Liver (tissue), 10 donors: ENCODE measurements at places on chromosomes 6 and 20.

DNA sequence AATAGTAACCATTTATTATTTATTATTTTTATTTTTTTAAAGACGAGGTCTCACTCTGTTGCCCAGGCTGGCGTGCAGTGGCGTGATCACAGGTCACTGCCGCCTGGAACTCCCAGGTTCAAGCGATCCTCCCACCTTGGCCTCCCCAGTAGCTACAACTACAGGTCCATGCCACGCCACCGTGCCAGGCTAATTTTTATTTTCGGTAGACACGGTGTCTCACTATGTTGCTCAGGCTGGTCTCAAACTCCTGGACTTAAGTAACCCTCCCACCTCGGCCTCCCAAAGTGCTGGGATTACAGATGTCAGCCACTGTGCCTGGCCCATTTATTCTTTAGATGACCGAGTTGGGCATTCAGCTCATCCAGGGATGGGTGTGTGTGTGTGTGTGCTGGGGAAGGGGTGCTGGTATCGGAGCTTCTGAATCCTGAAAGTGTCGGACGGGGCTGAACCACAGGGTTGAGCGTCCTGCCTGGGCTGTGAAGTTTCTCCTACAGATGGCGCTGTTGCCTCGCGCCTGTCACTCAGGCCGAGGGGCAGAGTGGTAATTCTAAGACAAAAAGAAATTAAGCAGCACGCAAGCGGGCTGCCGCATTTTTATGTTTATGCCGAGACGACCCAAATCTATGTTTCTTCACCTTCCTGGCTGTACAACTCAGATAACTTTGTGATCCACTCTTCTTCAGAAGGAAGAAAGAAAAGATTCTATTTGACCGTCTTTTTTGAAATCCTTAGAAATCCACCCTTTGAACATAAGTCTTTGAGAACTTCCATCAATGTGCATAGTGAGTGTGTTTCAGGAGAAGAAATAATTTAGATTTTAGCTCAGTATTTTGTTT is 252.8 kb downstream of the CDH26 start:
- DNase-seq: peak; percentile 69

DNA sequence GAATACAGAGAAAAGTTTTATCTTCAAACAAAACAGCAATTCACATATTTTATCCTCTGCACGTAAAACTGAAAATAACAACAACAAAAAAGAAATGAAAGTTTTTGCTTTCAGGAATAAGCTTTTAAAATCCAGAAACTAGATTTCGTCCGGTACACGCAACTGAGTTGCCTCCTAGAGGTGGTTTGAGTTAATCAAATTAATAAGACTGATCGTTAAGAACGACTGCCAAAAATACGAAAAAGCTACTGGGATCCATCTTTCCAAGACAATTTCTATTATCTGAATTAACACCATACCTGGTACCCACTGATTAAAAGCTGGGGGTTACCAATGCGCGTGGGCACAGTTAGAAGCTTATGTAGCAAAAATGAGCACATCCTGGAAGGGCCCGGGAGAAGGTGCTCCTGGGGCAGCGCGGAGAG is 669 bp downstream of the PDCD2 start:
- no peak for DNase-seq

GRCh38 chr6:7041511-7042026 is 66.2 kb upstream of the RREB1 start:
- no peak for DNase-seq

DNA sequence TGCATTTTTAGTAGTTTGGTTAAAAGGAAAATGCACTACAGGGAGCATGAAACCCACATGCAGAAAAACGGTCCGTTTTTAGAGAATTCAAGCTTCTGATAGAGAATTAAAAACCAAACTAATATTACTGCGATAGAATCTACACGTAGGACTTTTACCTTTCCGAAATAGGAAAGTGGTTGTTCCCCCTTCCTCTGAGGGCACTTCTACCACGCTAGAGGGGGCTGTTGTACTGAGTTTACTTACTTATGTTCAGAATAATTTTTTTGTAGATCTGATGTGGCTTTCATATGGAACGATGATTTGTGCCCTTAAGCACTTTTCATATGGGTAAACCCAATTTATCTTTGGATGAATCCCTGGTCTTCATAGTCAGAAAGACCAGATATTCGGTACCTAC is 264.3 kb upstream of the PLN start:
- no peak for DNase-seq

DNA sequence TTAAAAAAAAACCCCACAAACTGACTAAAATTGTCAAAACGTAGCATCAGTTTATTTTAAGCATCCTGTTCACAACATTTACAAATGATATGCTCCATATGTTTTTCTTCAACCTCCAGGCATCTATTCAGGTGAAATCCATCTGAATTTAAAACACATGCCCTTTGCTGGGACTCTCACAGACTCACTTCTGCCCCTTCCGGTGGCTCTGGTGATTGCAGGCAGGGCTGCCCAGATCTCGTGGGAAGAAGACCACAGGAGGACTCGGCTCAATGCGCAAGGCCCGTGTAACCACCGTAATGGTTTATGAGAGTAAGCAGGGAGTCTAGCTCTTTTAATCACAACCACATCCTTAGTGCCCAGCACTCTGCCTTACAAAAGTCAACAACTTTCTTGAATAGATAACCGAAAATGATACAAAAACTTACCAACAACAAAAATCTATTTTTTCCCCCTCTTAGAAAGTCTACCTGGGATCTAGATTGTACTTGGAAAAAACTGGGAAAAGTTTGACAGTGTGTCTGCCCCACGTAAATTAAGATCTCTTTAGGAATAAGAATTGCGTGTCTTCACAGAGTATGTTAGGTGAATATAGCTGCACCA is 139.1 kb downstream of the KIF16B start:
- DNase-seq: peak; percentile 43

GRCh38 chr6:160756871-160757270 is 54.8 kb downstream of the PLG start:
- no peak for DNase-seq

- DNase-seq: no peak
Measured at GRCh38 chr6:30598912-30599624, 18.0 kb downstream of the PPP1R10 start.

GRCh38 chr20:63657260-63657936 is 714 bp upstream of the RTEL1 start:
- DNase-seq: no peak

DNA sequence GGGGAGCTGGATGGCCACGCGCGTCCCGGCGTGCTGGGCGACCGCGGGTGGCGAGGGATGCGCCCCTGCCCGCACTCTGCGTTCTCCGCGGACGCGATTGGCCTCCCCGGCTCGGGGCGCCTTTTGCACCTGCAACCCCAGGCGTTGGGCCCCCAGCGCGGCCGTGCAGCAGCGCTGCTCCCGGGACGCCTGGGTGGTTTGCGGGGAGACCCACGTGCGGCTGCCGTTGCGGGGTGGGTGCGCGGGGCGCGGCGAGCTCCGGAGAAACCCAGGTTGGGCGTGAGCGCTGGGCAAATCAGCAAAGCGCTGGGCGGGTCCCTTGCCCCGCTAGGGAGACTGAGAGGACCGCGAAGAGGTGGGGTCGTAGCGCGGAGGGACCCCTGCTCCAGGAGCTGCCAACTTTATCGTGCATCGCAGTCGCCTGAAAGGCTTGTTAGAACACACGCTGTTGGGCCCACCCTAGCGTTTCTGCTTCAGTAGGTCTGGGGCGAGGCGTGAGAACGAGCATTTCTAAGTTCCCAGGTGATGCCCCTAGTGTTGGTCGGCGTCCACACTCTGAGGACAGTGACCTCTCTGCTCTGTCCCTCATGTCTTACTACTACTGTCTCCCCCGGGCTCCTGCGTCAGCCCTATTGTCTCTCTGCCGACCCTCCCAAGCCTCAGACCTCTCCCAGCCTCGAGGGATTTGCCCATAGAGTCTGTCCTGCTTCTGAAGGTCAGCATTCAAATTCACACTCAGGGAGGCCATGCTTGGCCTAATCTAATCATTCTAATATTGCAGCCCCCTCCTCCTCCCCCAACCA is 538 bp upstream of the ZFP64 start:
- DNase-seq: peak; percentile 46

DNA sequence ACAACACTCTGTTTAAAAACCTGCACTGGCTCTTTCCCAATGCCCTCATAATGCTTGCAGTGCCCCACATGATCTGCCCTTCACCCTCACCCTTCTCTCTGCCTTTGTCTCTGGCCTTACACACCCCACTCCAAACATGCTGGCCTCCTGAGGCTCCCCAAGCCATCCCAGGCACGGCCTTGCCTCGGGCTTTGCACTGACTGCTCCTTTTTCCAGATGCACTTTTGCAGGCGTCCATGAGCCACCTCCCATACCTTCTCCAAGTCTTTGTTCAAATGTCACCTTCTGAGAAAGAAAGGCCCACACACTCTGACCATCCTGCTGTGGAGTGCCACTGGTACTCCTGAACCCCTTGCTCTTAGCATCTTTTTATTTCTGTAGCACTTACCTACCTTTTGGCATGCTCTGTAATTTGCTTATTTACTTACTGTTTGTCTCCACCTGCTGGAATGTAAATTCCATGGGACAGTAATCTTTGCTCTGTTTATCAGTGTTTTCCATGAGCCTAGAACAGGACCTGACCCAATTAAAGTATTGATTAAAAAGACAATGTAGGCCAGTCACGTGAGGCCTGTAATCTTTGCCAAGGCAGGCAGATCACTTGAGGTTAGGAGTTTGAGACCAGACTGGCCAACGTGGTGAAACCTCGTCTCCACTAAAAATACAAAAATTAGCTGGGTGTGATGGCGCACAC is 30.7 kb downstream of the GFRA4 start:
- DNase-seq: no peak

DNA sequence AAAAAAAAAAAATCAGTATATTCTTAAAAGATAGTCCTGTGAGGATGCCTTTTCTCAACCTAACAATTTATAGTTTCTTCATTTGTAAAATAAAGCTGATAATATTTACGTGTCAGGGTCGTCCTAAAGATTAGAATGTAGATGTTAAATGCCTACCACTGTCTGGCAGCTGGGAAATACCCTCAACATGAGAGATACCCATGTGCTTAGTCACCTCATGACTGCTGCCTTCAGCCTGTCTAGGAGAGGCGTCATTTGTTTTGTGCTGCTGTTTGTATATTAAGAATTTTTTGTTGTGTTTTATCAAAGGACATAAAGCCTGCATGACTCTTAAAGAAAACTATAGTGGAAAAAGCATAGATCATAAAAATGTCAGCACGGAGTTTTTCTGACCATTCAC is 9.5 kb downstream of the FAM120B start:
- DNase-seq: no peak

DNA sequence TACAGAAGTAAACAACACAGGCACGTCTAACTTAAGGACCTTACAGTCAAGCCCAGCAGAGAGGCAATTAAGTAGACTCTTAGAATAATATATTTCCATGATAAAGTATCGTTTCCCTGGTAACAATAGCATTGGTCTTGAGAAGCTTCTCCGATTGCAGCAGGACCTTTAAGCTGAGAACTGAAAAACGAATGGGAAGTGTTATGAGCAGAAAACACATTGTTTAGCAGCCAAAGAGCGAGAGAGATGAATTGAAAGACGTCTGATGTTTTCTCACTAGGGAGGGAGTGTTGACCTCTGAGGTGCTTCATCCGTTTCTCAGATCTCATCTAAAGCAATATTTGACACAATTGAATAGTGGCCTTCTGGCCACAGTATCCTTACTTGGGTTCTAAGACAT is 855 bp downstream of the BYSL start:
- no peak for DNase-seq

DNA sequence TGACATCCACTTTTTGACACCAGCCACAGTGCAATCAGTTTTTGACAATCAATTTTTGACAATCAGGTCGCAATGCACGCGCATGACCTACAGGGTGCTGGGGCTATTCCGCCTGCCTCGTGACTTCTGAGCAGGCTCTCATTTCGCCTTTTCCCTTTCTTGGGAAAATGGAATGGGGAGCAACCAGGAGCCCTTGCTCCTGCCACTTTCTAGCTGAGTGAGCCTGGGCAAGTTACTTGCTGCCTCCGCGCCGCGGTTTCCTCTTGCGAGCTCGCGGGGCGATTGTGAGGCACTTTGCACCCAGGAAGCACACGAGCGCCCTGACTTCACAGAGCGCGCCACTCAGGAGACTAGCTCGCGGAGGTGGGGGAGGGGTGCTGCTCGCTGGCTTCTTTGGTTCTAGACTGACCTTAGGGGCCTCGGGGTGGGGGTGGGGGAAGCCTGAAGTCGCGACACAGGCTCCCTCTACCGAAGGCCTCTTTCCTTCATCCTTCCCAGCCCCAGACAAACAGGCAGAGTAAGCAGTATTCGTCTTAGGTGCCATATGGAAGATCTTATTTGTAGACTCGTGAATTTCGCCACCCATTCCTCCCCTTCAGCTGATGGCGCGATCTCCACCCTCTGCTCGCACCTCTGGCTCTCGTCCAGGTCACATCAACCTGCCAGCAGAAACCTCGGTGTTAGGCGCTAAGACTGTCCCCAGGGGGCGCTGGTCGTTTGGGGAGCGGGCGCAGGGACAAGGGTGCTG is 4.6 kb downstream of the TP53TG5 start:
- DNase-seq: peak; percentile 86

DNA sequence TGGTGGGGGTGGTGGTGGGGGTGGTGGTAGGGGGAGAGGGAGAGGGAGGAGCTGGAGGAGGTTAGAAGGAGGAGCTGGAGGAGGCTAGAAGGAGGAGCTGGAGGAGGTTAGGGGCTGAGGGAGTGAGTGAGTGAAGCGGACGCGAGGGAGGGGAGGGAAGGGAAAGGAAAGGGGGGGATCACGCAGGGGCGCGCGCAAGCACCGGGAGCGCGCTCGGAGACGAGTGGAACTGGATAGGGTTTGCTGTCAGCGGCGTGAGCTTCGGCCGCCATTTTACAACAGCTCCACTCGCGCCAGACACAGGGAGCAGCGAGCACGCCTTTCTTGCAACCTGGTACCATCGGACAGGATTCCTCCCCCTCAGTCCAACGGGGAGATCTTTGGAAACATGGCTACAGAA is 90.5 kb upstream of the FERMT1 start:
- no peak for DNase-seq

- DNase-seq: no peak
Measured at GRCh38 chr6:3250231-3250675, 8.5 kb upstream of the PSMG4 start.

GRCh38 chr6:13638626-13639025 is 23.5 kb downstream of the NOL7 start:
- DNase-seq: no peak

DNA sequence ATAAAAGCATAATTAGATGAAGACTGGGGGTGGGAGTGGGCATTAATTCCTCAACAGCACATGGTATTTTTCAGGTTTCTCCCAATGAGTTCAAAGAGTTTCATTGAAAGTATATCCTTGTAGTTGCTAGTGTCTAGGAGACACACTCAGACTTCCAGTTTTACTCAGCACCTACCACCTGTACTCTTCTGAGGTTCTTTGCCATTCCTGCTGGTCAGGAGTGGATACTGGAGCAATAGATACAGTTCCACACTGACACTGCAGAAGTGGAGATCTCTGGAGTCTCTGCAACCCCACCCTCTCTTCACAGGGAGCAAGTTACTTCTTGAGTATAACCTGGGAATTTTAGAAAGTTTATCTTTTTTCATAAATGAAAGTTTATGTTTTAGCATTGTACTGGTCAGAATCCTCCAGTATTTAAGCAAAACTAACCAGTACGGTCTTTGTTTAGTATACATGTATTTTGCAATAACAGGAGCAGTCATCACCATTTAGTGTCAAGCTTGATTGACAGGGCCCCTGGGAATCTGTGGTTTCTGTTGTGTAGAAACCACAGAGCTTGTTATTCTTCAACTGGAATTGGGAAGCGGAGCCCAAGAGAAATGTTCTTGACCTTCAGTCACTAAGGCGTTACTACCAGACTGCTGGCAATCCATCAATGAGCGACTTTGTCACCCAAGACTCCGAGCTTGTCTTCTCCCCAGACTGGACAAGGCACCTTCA is 148.1 kb downstream of the ZDHHC14 start:
- DNase-seq: no peak

- no peak for DNase-seq
Measured at GRCh38 chr20:4876301-4876700, 125.0 kb downstream of the SLC23A2 start.
